ENCODE measurements at places on chromosomes 6 and 20.

DNA sequence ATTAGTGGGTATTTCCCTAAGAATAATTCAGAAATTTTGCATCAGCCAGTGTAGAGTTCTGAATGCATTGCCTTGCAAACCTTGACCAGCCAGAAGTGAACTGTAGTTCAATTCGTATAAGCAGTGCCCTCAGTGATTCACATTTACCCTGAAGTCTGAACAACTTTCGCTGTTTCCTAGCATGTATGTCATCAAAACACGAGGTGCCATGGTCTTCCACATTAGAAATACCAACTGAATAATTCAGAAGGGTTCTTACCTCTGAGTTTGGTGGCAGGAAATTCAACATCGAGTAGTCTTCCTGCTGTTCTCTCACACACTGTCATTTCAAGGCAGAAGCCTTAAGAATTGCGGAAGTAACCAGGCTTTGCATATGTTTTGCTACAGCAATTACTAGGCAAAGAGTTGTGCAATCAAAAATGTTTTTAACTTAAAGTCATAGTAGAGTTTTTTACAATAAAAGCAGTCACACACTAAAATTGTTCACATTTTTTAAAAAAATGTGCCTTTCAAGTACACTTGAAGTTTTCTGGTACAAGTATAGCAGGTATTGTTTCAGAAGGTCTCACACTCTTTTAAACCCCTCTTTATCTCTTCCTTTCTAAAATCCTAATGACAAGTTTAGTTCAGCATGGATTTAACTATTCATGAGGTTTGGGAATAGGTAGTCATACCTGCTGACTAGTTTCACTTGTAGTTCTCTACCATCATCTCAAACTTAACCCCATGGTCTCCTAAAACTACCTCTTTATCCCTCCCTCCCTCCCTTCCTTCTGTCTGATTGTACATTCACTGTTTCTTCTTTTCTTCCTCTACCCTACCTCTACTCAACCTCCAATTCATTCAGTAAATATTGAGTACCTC lies 118.3 kb downstream of the STXBP5 start:
- peak; percentile 54 for DNase-seq

DNA sequence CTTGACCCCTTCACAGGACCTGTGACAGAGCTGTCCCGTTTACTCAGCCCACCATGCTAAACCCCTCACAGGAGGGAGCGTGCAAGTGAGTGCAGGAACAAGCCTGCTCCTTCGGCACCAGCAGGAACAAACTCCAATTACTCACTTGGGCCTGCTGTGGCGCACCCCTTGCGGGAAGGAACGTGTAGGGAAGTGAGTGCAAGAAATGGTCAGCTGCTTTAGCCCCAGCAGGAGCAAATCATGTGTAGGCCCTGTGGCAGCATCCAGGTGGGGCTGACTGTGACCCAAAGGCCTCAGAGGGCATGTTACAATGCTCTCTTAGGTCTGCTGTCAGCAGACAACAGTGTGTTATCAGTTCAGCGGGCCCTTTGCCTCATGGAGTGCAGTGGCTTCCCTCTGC lies 574.4 kb downstream of the PRKN start:
- DNase-seq = no peak

DNA sequence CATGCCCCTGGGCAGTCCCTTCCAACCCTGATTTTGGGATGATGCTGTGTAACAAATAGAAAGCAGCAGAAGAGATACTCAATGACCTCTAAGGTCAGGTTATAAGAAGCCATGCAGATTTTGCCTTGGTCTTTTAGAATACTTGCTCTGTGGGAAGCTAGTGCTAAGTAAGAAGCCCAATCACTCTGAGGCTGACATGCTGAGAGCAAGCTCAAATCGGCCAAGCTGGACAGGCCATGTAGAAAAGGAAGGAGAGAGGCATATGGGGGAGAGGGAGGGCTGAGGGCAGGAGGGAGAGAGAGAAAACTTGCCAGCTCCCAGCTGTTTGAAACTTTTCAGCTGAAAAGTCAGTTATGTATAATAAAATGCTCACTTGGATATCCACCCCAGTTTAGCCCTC lies 1021.6 kb upstream of the MAP3K7 start:
- DNase-seq = no peak

GRCh38 chr6:161233986-161234661 lies 39.7 kb downstream of the AGPAT4 start:
- DNase-seq = no peak

DNA sequence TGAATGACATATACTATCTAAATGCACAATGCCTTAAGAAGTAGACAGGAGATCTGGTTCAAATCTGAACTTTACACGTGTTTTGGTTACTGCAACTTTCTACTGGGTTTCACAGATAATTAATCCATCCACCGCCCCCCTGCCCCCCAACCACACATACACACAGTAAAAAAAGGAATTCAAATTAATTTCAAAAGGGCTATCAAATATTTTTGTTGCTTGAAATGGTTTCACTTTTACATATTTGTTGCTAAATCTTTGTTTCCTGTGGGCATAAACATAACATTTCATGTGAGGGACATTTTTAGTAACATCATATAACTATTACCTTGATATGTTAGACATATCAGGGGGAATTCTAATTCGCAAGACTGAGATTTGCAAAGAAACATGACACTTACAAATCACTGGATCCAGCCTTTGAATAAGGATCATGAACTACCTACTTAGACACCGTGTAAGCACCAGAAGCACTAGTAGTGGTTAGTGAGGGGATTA lies 7.5 kb downstream of the NEDD9 start:
- no peak for DNase-seq

GRCh38 chr20:48886194-48886593 lies 35.3 kb upstream of the ARFGEF2 start:
- no peak for DNase-seq

DNA sequence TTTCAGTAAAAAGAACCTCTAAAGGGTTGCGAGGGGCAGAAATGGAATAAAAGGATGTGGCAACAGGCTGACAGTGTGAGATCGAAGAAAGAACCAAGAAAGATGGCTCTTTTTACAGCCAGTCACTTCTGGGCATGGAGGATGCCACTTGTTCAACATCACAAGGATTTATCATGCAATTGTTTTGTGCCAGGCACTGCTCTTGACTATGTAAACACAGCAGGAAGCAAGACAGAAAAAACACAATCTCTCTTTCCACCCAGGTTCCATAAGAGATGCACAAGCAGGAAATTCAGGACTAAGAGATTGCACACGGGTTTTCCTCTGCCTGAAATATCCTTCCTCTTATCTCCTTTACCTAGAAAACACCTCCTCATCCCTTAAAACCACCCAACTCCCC lies 38.0 kb downstream of the FOXA2 start:
- no peak for DNase-seq

GRCh38 chr20:22630701-22631100 lies 46.3 kb upstream of the FOXA2 start:
- no peak for DNase-seq

- DNase-seq = no peak
Measured at GRCh38 chr20:37223053-37223452, 38.6 kb downstream of the GHRH start.

GRCh38 chr20:62252342-62252966 lies 14.1 kb downstream of the OSBPL2 start:
- DNase-seq = no peak

DNA sequence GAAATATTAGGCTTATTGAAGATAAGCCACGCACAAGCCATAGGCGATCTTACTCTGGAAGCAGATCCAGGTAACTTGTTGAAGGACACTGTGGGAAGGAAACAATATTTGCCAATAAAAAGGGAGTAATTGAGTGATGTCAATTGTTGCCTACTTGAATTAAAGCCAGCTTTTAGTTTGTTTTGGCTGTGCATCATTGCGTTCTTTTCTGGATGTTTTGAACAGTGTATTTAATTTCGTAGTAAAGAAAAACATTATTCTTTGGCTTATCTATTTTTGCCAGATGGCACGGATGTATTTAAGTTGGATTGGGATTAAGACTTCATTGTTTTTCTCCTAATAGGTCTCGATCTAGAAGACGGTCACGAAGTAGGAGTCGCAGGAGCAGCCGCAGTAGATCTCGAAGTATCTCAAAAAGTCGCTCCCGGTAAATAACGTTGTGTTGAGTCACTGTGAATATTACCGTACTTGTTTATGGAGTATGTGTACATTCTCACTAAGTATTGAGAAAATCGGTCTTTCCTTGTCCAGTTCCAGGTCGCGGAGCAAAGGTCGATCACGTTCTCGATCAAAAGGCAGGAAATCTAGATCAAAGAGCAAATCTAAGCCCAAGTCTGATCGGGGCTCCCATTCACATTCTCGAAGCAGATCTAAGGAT lies 2.6 kb downstream of the SRSF6 start:
- DNase-seq = no peak

DNA sequence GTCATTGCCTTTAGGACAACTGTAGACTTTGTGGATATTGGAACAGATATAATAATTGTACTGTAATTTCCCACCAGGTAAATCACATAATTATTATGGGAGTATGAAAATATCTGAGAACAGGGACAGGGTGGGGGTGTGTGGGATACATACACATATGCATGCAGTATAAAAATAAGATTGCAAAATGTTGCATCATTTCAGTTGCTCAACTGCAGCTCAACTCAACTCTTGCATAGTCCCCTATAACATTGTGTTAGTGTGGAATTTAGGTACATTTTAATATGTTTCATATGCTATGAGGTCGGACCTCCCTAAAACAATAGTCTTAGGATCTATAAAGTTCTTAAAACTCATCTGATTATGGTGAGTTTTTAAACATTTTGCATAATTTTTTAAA lies 275.0 kb upstream of the FLRT3 start:
- DNase-seq = no peak

DNA sequence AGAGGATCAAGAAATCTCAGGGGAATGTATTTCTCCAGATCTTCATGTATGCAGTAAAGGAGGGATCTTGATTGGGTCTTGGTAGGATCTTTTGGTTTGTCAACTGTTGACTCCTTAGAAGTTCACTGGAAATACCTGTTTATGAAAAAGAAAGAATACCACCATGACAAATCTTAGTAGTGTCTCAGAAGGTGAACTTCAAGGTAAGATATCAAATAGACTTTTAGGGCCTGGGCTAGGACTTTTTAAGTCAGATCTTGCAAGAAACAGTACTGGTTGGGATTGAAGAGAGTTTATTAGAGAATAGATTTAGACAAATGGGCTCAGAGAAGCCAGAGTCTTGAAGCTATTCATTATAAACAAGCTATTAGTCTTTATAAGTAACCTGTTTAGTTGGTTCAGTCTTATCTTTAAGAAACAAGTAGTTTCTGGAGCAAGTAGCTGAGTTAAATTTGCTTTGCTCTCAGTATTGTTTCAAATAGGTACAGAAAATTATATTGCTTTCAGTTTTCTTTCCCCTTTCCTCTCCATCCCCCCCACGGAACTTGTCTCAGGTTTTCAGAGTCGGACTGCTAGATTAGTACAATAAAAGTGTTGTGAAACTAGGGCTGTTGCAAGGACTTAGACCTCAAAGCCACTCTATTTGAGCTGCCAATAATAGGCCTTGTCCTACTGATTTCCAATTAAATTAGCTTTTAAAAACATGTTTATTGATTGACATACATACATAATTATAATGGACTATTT lies 529.1 kb upstream of the CITED2 start:
- DNase-seq = peak; percentile 75

Data from GM12878 (cell line).